ENCODE measurements at places on chromosomes 16 and 17.

DNA sequence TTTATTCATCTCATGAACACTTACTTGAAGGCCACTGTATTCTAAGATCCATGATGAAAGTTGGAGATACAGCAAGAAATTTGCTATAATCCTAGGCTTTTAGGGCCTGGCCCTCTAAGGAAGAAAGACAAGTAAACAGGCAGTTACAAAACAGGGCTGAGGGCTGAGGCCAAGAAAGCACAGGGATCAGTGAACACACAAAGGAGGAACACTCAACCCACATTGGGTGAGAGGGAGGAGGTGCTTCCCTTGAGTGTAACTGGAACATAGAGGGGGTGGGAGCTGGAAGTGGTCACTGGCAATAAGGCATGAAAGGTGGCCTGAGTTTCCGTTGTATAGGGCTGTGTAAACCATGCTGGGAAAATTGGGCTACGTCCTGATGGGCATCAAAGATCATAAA is 112.2 kb downstream of the ZNF18 start:
- no peak overlapping the region for H3K4me3 ChIP-seq
- no peak for DNase-seq
- no peaks in the 10 kb centered on the region for H3K36me3 ChIP-seq
- H3K27me3 ChIP-seq: no peaks in the 10 kb centered on the region
- no peak overlapping the region for H3K27ac ChIP-seq

- no peak overlapping the region for H3K4me3 ChIP-seq
- no peaks in the 10 kb centered on the region for H3K27me3 ChIP-seq
- no peaks in the 10 kb centered on the region for H3K4me1 ChIP-seq
- no peak for DNase-seq
- H3K36me3 ChIP-seq: peaks cover 95% of the 10 kb centered on the region
These were observed 55.9 kb downstream of the CDK12 start for GRCh38 chr17:39517224-39517623.

- H3K4me3 ChIP-seq: no peak overlapping the region
- no peak for DNase-seq
- peaks cover 37% of the 10 kb centered on the region for H3K4me1 ChIP-seq
- H3K27me3 ChIP-seq: no peaks in the 10 kb centered on the region
- no peak overlapping the region for H3K27ac ChIP-seq
- peaks cover 14% of the 10 kb centered on the region for H3K36me3 ChIP-seq
These were observed 123.5 kb downstream of the ANKRD11 start for GRCh38 chr16:89366561-89367537.

DNA sequence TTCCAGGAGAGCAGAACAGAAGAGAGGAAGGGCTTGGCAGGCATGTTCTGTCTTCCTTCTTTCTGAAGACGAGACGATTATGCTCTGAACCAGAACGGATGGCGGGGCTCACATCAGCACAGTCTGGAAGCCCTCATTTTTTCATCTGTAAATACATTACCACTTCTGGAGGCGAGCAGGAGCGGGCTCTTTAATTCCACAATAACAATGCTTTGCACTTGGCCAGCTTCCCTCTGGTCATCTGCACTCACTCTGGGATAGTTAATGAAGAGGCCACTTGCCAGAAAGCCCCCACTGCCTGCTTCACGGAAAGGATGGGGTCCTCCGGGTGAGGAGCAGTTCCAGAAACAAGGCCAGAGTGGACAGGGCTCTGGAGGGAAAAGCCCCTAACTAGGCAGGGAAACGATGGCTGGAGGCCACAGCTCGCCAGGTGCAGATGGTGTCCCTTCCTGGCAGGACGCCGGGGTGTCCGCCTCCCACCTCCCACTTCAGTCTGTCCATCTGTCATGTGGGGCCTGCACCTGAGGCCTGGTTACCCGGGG is 13.1 kb upstream of the BCAR1 start:
- H3K36me3 ChIP-seq: no peaks in the 10 kb centered on the region
- H3K4me3 ChIP-seq: peak overlapping the region; percentile 91
- no peak overlapping the region for H3K27ac ChIP-seq
- H3K4me1 ChIP-seq: peaks cover 4% of the 10 kb centered on the region

DNA sequence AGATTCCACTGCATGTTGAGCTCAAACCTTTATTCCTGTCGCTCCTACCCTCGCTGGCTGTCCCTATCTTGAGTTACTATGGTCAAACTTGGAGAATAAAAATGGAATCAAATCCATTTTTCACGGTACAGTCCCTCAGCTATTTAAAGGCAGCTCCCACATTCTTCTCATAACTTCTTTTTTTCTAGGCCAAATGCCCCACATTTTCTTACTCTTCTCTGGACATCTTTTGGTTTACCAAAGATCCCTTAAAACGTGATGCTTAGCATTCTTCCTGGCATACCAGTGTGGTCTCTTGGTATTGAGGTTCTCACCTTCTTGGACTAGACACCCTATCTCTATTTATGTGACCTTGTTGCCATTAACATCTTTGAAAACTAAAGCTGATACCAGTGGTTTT is 48.3 kb upstream of the MAF start:
- H3K4me1 ChIP-seq: no peaks in the 10 kb centered on the region
- H3K4me3 ChIP-seq: no peak overlapping the region
- no peaks in the 10 kb centered on the region for H3K36me3 ChIP-seq
- peaks cover 9% of the 10 kb centered on the region for H3K27me3 ChIP-seq

DNA sequence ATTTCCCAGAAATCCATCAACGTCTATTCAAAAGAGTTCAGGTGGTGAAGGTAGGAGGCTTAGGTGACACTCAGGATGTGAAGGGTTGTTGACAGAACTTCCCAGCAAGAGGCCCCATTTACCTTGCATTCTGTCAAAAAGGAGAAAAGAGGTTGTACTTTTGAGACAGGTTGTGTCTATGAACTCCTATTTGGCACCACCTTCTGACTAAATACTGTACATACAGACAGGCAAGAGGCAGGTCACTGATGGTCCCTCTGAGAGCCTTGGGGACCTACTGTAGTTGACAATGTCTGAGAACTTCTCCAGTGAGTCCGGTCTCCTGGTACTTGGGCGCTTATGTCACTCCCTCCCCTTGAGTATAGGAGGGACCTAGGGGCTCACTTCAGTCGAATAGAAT is 479.3 kb upstream of the ZFHX3 start:
- no peaks in the 10 kb centered on the region for H3K36me3 ChIP-seq
- no peak overlapping the region for H3K4me3 ChIP-seq
- no peaks in the 10 kb centered on the region for H3K27me3 ChIP-seq
- H3K4me1 ChIP-seq: no peaks in the 10 kb centered on the region
- no peak overlapping the region for H3K27ac ChIP-seq

- H3K27ac ChIP-seq: no peak overlapping the region
- H3K4me3 ChIP-seq: no peak overlapping the region
- H3K36me3 ChIP-seq: no peaks in the 10 kb centered on the region
- peak; percentile 51 for DNase-seq
These were observed 122.4 kb upstream of the NLRP1 start for GRCh38 chr17:5706577-5707210.

GRCh38 chr17:62076864-62077788 is 12.0 kb upstream of the MED13 start:
- H3K27me3 ChIP-seq: no peaks in the 10 kb centered on the region
- H3K27ac ChIP-seq: no peak overlapping the region
- 0 out of 3 replicates have a peak, but pooled peaks cover 6% of the 10 kb centered on the region for H3K4me1 ChIP-seq

GRCh38 chr16:2428051-2428783 is 1.0 kb upstream of the CCNF start:
- peaks cover 32% of the 10 kb centered on the region for H3K36me3 ChIP-seq
- peak; percentile 77 for DNase-seq
- peak overlapping the region; percentile 93 for H3K4me3 ChIP-seq
- no peaks in the 10 kb centered on the region for H3K27me3 ChIP-seq
- H3K27ac ChIP-seq: peak overlapping the region; percentile 98
- H3K4me1 ChIP-seq: peaks cover 34% of the 10 kb centered on the region

GRCh38 chr16:79794941-79795340 is 194.4 kb upstream of the MAF start:
- H3K27ac ChIP-seq: no peak overlapping the region
- H3K36me3 ChIP-seq: no peaks in the 10 kb centered on the region
- DNase-seq: no peak
- H3K4me1 ChIP-seq: no peaks in the 10 kb centered on the region

Measured in K562 (cell line).